ENCODE measurements at places on chromosomes 13 and 19. TPM values are rescaled to one million over a fixed set of nuclear protein-coding genes. Genes with fewer than 3 reads are reported as not detected.

Gene PLEKHA4
- 18.7 TPM for total RNA-seq

Gene ADGRE3
- 0.04 TPM for total RNA-seq

Gene SOX1
- 0.04 TPM for total RNA-seq

Gene RDH8
- not detected for total RNA-seq

Gene LSM4
- total RNA-seq: 129 TPM
